ENCODE measurements at places on chromosomes 2 and 18.

DNA sequence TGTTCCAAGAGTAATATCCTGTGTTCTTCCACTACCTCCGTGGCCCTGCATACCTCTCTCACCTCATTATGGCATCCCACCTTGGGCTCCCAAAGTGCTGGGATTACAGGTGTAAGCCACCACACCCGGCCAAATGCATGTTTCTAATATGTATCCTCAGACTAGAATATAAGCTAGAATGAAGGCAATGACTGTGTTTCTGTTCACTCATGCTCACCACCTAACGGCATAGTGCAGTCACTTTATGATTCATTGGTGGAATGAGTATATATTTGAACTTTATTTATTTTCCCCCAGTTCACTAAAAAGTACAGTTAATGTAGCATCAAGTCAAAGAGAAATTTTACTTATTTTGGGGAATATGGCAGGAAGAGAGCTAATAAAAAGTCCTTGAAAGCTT is 11.3 kb downstream of the PIGN start:
- no peak for DNase-seq

GRCh38 chr2:196431957-196432356 is 207.6 kb upstream of the CCDC150 start:
- DNase-seq = no peak

DNA sequence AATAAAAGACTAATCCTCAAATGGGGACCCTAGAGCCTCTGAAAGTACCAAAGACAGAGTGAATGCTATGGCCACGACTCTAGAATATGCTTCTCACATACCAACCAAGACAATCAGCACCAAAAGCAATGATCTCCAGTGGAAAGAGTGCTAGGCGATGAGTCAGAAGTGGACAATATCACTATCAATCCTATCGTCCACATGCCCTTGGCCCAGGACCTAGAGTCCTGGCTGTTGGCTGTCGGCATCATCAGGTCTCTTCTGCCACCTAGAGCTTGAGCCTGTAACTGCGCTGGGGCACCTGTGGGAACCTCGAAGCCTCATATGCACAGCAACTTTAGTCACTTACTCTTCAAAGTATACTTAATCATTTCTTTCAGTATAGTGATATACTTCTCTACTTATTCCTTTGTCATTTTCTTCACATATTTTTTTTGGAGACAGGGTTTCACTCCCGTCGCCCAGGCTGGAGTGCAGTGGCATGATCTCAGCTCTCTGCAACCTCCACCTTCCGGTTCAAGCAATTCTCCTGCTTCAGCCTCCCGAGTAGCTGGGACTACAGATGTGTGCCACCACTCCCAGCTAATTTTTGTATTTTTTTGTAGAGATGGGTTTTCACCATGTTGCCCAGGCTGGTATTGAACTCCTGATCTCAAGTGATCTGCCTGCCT is 29.7 kb downstream of the NOL10 start:
- peak; percentile 24 for DNase-seq

GRCh38 chr2:43073401-43073825 is 153.0 kb downstream of the ZFP36L2 start:
- DNase-seq = no peak

DNA sequence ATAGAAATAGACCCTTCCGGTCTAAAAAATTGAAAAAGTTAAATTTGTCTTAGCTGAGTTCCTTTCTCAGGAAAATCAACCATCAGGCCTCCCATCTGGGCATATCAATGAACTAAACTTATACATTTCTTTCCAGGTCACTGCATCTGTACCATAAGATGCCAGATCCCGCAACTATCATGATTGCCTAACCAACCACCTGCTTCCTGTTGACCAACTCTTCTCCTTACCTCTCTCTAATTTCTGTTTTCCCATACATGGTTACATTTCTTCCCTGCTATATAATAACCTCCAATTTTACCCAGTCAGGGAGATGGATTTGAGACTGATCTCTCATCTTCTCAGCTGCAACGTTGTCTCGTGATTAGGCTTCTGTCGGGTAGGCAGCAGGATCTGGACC is 228.7 kb downstream of the FSIP2 start:
- no peak for DNase-seq

GRCh38 chr2:67135208-67135607 is 261.9 kb upstream of the ETAA1 start:
- no peak for DNase-seq

DNA sequence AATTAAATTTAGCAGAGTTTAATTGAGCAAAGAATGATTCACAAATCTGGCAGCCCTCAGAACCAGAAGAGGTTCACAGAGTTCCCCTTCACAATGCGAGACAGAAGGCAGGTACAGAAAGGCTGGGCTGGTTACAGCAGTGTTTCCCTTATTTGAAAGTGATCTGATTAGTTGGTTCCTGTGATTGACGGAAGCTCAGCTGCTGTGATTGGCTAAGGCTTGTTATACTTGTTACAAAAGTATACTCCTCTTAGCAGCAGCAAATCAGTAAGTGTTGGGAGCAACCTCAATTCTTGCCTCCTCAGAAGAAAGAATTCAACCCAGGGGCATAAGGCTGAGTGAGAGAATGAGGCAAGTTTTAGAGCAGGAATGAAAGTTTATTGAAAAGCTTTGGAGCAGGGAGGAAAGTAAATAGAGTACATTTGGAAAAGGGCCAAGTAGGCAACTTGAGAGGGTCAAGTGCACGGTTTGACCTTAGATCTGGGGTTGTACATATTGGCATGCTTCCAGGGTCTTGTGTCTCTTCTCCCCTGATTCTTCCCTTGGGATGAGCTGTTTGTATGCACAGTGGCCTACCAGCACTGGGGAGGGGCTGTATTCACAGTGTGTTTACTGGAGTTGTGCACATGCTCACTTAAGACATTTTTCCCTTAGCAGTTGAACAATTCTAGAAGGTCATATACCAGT is 431.8 kb upstream of the RAB12 start:
- DNase-seq = no peak

- DNase-seq = no peak
Observed at GRCh38 chr2:20507166-20507692, 60.4 kb downstream of the RHOB start.

- DNase-seq = no peak
Observed at GRCh38 chr2:189995679-189996078, 66.8 kb downstream of the MSTN start.

DNA sequence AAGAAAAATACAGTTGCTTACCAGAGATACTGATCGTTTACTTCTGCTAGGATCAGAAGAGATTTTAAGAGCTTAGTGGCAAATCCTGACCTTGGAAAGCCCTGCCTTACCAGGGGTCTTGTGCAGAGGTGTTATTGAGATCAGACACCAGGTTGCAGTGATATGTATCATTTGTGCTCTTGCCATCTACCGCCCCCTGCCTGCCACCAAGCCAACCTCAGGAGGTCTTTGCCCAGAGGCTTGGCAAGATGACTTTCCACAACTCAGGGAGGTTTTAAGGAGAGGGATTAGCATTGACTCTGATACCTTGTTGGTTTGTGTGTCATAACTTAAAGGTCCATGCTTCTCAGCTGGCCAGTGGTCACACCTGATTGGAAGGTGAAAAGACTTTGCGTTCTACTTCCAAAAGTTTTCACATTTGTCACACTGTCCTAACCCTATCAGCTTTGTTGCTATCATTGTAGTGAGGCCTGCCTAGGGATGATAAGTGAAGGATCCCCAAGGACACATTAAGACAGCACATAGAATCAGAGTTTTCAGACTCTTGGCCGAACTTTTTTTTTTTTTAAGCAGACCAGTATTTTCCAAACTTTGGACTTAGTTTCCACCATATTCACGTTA is 46.2 kb upstream of the MGAT5 start:
- DNase-seq = peak; percentile 68

GRCh38 chr2:54755641-54756326 is 32.3 kb downstream of the EML6 start:
- DNase-seq = no peak

GRCh38 chr2:38666556-38666910 is 619 bp downstream of the GALM start:
- DNase-seq = no peak

DNA sequence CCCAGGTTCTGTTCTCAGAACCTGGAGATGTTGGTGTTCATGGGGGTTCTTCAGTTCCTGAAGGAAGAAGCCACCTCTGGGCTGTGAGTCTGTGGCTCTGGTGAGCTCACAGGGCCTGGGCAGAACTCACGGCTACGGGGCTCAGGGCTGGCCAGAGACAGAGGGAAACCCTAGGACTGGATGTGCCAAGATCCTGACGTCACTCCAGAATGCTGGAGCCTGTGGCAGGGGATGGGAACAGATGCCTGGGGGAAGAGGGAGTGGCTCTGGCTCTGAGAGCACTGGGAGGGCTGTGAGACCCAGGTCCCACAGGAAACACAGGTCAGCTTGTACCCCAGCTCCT is at the start of gene OTOF:
Gene OTOF, minus strand, starts transcription at position 214 of the 343 bp plus-strand sequence.
- DNase-seq = no peak

- DNase-seq = no peak
Observed at GRCh38 chr2:219434468-219434717, 250 bp upstream of the SPEG start.

GRCh38 chr2:25251422-25252273 is 83.3 kb upstream of the POMC start:
- DNase-seq = peak; percentile 37

DNA sequence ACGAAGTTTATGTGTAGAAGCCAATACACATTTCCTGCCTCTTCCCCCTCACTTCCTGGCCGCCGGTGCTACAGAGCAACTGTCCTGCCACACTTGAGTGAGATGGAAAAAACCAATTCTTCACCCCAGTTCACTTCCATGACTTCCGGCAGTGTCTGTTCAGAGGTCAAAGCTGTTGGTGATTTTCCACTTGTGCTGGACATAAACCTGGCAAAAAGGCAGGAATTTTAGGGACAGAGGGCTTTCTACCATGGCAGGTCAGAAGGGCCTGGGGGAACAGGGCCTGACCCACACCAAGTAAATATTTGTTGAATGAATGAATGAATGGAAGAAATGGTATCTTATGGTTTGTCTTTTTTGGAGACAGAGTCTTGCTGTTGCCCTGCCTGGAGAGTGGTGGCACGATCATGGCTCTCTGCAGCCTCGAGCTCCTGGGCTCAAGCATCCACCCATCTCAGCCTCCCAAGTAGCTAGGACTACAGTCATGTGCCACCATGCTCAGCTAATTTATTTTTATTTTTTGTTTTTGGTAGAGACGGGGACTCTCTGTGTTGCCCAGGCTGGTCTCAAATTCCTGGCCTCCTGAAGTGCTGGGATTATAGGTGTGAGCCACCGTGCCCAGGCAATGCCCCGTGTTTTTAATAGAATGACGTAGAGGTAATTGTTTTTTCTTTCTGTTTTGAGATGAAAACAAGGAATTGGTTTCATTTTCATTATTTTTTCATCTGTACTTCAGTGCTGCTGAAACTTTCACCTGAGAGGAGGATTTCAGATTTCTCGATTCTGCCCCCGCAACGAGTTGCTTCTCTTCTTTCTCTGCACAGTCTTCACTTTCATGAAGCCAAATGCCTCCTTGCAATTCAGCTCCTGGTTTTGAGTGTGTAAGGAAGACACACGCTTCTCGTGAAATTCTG is 48.0 kb upstream of the LPIN2 start:
- DNase-seq = peak; percentile 37

GRCh38 chr2:689877-690510 is 12.8 kb upstream of the TMEM18 start:
- no peak for DNase-seq

DNA sequence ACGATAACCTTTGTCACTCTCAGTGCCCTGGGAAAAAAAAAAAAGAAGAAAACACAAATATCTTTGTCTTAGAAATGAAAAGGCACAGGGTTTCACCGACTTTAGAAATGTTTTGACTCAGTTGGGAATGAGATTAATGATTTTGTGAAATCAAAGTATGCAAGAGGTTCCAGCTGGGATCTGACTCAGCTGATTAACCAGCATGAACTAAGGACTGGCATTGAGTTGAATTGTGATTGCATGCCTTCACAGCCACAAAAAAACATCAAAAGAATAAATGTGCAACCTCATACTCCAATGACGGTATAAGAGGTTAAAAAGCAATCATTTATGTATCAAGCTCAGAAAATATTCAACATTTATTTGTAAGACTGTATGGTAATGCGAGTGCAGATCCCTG is 566.6 kb upstream of the DSEL start:
- DNase-seq = no peak

- no peak for DNase-seq
Observed at GRCh38 chr2:191638079-191638801, 39.7 kb upstream of the NABP1 start.

GRCh38 chr2:12725233-12726187 is 8.8 kb downstream of the TRIB2 start:
- DNase-seq = no peak

DNA sequence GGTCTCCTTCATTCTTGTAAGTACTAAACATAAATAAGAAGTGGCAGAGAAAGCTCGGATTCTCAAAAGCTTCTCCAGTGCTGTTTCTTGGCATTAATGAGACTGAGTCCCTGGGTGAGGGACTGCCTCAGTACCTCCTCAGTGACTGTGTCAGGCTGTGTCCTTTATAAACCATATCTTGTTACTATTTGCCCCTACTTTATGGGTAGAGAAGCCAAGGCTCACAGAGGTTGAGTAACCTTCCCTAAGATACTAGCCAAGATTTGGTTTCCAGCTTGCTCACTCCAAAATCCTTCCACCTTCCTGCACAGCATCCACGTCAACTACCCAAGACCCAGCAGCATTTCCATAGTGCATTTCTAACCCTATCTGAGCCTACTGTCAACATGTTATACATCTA is 55.6 kb downstream of the THUMPD2 start:
- no peak for DNase-seq

GRCh38 chr2:38499548-38500282 is 103.0 kb downstream of the HNRNPLL start:
- no peak for DNase-seq

DNA sequence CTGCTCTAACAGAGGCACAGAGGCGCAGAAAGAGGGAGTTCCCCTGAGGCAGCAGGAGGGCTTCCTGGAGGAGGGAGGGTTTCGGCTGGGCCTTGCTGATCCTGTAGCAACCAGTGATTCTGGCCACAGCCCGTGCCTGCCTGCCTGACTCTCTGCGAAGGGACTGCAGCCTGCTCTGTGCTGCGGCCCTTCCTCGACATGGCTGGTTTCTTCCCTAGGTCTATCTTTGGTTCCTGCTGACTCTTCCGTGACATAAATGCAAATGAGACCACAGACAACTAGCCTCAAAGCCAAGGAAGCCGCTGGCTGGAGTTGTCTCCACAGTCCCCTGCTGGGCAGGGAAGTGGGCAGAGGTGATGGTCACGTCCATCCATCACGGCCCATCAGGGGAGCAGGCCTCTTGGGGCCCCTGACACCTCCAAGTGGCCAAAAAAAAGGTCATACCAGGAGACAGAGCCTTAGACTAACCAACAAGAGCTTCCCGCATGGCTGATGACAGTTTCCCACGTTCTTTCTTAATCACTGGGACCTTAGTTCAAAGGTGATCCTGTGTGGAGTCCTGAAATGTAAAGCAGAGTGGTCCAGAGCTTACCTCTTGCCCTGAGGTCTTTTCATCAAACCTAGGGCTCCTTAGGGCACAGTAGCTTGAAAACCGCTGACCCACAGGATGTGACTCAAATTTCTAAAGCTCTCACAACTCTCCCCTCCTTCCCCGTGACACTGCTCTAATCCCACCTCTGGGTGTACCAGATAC is 55.3 kb downstream of the HS1BP3 start:
- DNase-seq = no peak

- no peak for DNase-seq
Observed at GRCh38 chr2:104856973-104857261, 3.0 kb downstream of the POU3F3 start.

- no peak for DNase-seq
Observed at GRCh38 chr18:56200381-56200911, 437.9 kb downstream of the TXNL1 start.

GRCh38 chr2:31263636-31264190 is 29.8 kb downstream of the EHD3 start:
- DNase-seq = no peak

GRCh38 chr2:37894601-37895000 is 30.5 kb upstream of the RMDN2 start:
- no peak for DNase-seq
